ENCODE measurements at places on chromosomes 13 and 19. TPM values are rescaled to one million over a fixed set of nuclear protein-coding genes. Genes with fewer than 3 reads are reported as not detected.

The CGB2 gene
- total RNA-seq: not detected

GRCh38 chr19:5097331-5097930 lies 128.5 kb downstream of the KDM4B start:
- no peak for DNase-seq

- no peak for DNase-seq
Observed at GRCh38 chr13:52984881-52985363, 43.7 kb upstream of the OLFM4 start.

- no peak for DNase-seq
Observed at GRCh38 chr19:42316223-42317211, 3.4 kb downstream of the TMEM145 start.

The GNA15 gene
- under 0.01 TPM for total RNA-seq

GRCh38 chr19:44694184-44694579 lies 4.8 kb upstream of the CEACAM16 start:
- DNase-seq: no peak

DNA sequence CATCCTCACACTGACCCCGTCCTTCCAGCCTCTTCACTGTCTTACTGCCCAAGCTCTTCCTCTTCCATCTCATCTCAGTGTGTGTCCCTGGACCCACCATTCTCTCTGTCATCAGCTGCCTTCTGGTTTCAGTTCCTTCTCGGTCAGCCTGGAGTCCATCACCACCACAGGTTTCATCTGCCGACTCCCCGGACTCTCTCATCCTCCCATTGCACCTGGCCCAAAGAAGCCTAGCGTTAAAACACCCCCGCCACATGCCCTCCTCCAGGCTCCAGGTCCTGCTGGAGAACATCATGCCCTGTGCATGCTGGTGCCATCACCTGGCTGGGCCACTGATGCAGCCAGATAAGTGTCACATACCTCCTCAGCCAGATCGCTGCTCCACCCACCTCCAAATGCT lies 122.1 kb upstream of the GPR12 start:
- DNase-seq: no peak

The ZNF888 gene
- total RNA-seq: 5.2 TPM

- no peak for DNase-seq
Observed at GRCh38 chr13:29507356-29507755, 88.1 kb downstream of the SLC7A1 start.

GRCh38 chr13:25502551-25502950 lies 130.8 kb downstream of the ATP8A2 start:
- no peak for DNase-seq

GRCh38 chr13:41511827-41512226 lies 54.5 kb downstream of the RGCC start:
- DNase-seq: no peak

The AP2S1 gene
- total RNA-seq: 108 TPM

DNA sequence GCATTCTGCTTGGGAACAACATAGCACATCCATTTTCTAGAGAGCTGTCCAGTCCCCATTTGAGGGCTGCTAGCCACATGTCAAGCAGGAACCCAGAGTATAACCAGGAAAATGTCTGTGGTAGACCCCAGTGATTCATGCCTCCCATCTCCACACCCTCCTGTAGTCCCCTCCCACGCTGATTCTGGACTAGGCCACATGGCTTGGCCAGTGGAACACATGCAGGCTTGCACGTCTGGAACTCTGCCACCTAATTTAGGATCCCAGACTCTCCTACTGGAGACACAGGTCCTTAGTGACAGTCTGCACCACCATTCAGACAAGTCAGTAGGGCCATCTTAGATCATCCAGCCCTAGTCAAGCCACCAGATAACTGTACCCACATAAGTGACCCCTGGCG lies 149.8 kb downstream of the ZIC5 start:
- no peak for DNase-seq

DNA sequence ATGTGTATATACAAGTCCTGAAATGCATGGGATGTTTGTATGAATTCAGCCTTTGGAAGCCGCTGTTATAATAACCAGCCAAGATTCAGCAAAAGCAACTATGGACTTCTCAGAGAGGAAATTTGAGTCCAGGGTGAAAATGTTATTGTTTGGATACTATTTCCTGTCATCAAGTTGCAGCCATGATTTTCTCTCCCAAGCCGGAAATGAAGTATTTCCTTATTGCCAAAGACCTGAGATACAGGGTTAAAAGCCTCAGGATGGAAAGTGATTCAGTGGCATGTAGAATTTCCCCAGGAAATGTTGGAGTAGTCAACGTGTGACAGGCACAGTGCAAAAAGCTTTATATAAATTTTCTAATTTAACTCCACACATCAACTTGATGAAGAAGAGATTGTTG lies 133.9 kb downstream of the IRS2 start:
- peak; percentile 45 for DNase-seq

The BEST2 gene
- not detected for total RNA-seq

The ZNF793 gene
- 0.65 TPM for total RNA-seq

The ONECUT3 gene
- not detected for total RNA-seq

The CAPN12 gene
- total RNA-seq: under 0.01 TPM

The ATXN8OS gene
- total RNA-seq: not detected

The DIRAS1 gene
- under 0.01 TPM for total RNA-seq

The KIR2DL3 gene
- total RNA-seq: not detected

The CEACAM3 gene
- not detected for total RNA-seq

GRCh38 chr19:27971071-27971470 lies 1241.9 kb downstream of the UQCRFS1 start:
- DNase-seq: no peak

- DNase-seq: no peak
Observed at GRCh38 chr13:75494491-75494890, 12.5 kb upstream of the TBC1D4 start.

DNA sequence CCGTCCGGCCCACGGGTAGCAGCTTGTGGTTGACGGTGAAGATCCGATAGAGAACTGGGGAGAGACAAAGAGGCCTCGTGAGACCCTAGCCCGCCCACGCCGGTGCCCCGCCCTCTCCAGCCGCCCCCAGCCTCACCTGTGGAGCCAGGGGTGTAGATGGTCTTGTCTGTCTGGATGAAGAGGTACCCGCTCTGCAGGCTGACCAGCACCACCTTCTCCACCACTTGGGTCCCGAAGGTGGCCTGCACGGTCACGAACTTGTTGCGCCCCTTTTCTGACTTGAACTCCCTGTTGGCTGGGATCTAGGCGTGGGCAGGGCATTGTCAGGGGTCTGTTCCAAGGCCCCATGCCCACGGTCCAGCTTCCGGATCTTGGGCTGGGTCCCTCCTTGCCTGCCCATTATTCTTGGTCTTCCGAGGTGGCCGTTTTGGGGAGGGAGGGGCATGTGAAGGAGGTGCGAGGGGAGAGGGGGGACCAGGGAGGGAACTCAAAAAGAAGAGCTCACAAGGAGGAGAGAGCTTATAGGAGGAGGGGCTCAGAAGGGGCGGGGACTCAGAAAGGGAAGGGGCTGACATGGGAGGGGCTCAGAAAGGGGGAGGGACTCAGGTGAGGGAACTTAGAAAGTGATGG lies 2.2 kb downstream of the C3 start:
- no peak for DNase-seq
